ENCODE measurements at places on chromosomes 11 and 22.

- DNase-seq, result no peak
Observed at GRCh38 chr11:119531056-119531455, 108.1 kb upstream of the THY1 start.

- no peak for DNase-seq
Observed at GRCh38 chr11:118082880-118083552, 3.7 kb downstream of the SMIM35 start.

DNA sequence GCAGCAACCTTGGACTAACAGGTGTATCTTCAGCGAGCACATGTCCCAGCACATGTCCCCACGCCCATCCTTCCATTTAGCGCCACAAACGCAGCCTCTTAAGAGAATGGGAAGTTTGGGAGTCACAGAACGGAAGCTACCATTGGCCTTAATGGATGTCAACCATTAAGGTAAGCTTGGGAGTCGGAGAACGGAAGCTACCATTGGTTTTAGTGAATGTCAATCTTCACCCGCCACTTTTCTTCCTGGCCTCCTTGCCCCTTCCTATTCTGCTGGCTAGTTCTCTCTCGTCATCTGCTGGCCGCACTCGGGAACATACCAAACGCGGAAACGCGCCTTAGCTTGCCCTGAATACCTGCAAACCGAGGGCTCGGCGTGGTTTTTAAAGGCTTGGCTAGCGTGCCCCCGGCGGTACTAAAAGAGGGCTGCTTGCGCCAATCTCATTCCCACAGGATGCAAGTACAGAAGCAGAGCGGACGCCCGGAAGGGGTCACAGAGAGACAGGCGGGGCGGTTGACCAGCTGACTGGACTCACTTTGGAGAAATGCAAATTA lies 24.3 kb downstream of the GLYATL1 start:
- DNase-seq, result no peak

DNA sequence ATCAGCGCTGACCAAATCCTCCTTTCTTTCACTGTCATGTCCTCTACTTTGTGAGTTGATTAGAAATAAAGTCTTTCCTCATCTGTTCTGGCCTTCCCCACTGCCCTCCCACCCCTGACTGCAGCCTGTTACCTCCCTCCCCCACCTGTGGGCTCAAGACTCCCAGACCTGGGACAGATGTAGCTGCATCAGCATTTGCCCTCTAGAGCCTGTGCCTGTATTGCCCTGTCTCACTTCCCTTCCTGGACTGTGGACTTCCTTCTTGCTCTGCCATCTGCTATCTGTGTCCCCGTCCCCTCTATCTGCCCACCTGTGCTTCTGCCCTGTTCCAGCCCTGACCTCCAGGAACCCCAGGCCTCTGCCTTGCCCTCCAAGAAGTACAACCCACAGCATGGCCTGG lies 122.5 kb downstream of the GALNT18 start:
- no peak for DNase-seq

- no peak for DNase-seq
Observed at GRCh38 chr11:79486242-79486984, 45.6 kb upstream of the TENM4 start.

Measured in omental fat pad (tissue), 4 donors.